Liver (tissue), 10 donors: ENCODE measurements at places on chromosomes 1 and 21. TPM values are rescaled to one million over a fixed set of nuclear protein-coding genes. Genes with fewer than 3 reads are reported as not detected.

GRCh38 chr1:16018308-16018707 is 465 bp upstream of the HSPB7 start:
- DNase-seq: no peak

DNA sequence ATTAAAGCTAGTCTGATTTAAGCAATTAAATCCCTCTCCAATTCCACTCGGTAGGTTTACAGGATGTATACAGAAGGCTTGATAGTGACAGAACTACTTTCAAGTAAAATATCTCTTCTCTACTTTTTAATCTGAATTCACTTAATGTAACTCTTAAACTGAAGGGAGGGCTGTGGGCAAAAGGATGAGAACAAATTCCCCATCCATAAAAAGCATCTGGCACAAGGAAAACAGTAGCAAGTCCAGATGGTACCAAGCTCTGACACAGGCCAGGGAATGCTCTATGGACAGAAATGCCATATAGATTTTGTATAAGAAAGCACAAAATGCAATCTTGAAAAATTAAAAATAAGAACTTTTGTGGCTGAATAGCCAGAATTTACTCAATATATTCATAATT is 53.1 kb upstream of the USH2A start:
- no peak for DNase-seq

SPATA6 gene
- total RNA-seq: 3.0 TPM

- DNase-seq: no peak
Measured at GRCh38 chr1:47187926-47188250, 1.9 kb downstream of the PDZK1IP1 start.

CFAP107 gene
- not detected for total RNA-seq

WNT4 gene
- total RNA-seq: not detected

LCE1C gene
- not detected for total RNA-seq
